ENCODE measurements at places on chromosomes 7 and 10. TPM values are rescaled to one million over a fixed set of nuclear protein-coding genes. Genes with fewer than 3 reads are reported as not detected.

GRCh38 chr7:77293046-77293445 is 93.4 kb upstream of the FGL2 start:
- no peak for DNase-seq

DNA sequence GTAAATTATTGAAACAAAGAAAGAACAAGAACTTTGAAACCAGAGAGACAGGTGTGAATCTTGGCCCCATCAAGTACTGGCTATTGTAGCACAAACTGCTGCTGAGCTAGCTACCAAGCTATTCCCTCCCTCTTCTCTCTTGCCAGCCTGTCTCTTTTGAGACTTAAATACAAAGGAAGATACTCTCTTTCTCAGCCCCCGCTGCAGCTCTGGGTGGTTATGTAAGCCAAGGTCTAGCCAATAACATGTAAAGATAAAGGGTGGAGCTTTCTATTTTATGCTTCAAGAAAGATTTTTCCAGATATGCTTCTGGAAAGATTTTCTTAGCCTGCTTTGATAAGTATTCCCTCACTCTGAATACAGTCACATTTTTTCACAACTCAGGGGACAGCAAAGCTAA is 17.2 kb downstream of the BAZ1B start:
- DNase-seq = no peak

- DNase-seq = no peak
Observed at GRCh38 chr7:64904008-64904407, 935 bp downstream of the ZNF273 start.

DNA sequence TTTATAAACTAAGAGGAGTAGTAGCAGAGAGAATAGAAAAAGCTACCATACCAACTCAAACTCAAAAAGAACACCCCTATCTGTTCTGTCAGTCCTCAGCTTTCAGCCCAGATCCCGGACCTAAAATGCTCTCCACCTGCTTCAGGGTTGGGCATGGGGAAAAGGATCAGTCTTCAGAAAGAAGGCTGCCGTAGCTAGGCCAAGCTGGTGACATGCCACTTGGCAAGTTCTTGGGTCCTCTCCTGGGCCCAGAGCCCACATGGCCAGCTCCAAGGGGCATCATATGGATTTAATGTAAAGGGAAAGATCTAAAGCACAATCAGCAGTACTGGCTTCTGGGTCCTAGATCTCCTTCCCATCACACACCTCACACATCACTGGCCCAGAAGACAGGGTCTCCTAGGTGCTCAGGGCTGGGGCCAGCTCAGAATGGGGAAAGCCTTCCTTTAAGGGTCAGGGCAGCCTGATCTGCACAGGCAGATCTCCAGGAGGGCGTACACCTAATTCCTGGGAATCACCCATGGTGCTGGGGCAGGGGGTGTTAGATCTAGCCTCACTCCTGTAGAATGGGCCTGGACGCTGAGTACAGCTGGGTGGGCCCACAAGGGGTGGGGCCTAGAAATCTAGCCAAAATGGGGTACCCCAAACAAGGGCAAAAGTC is 2.5 kb downstream of the VAX1 start:
- DNase-seq = no peak

The GIMAP6 gene
- total RNA-seq = 7.8 TPM
